A549 (cell line): ENCODE measurements at places on chromosomes 2 and 18.

- DNase-seq = no peak
These were observed 24.5 kb downstream of the DARS1 start for GRCh38 chr2:135960656-135961551.

GRCh38 chr18:77344786-77345500 lies 95.3 kb downstream of the GALR1 start:
- no peak for DNase-seq

GRCh38 chr2:219056896-219057708 lies 3.6 kb downstream of the IHH start:
- no peak for DNase-seq

- DNase-seq = no peak
These were observed 552.4 kb upstream of the TNP1 start for GRCh38 chr2:217412277-217412676.

GRCh38 chr2:238431-238830 lies 25.4 kb downstream of the SH3YL1 start:
- DNase-seq = no peak

GRCh38 chr2:218796691-218797090 lies 14.7 kb downstream of the CYP27A1 start:
- DNase-seq = no peak

GRCh38 chr2:199916980-199917379 lies 5.9 kb downstream of the C2orf69 start:
- DNase-seq = no peak

GRCh38 chr2:66435549-66435875 lies 587 bp downstream of the MEIS1 start:
- no peak for DNase-seq

- DNase-seq = no peak
These were observed 320.8 kb downstream of the AFF3 start for GRCh38 chr2:99821572-99821971.

DNA sequence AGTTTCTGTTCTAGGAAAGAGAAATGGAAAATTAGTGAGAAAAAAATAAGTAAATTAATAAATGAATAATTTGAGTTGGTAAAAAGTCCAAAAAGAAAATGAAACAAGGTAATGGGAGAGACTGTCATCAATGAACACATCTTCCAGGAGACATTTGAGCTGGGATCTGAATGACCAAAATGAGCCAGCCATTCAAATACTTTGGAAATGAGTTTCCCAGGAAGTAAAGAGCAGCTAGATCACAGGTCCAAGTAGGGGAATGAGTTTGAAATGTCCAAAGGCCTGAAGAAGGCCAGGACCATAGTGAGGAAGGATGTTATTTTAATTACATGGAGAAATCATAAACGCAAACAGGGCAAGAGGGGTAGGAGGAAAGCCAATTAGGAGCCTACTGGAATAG lies 6.6 kb upstream of the DNAH7 start:
- DNase-seq = no peak

DNA sequence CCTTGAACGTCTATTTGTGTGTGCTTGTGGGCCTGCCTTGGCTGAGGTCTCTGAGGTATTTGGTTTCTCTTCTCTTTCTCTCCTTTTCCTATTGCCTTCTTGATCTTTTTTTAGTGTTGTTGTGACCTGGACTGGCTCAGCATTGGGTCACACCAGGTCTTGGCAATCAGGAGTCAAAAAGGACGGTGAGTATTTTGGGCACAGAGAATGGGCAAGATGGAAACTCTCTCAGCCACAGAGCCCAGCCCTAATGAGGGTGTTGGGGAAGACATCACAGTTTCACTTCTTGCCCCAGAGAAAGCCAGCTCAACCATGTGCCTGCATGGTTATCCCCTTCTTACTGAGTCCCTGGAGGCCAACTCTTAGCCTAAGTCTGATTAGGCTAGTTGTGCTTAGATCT lies 13.7 kb upstream of the INO80C start:
- no peak for DNase-seq

DNA sequence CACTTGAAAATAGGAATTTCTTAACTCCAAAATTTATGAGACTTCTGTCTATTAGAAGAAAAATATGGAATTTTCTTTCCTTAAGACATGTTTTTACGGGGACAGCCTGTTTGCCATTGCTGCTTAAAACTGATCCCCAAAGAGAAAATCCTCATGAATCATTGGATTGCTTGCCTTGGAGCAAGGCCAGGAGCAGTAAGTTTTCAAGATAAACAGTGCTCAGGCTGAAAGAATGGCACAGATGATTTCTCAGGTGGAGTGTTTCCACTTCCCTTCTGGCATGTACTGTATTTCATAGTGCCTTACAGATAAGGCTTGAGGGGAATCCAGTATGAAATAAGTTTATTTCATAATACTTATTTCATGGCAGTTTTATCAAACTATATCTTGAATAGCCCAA lies 74.3 kb upstream of the MMADHC start:
- no peak for DNase-seq

GRCh38 chr2:236969767-236970655 lies 115.7 kb upstream of the COPS8 start:
- DNase-seq = no peak

DNA sequence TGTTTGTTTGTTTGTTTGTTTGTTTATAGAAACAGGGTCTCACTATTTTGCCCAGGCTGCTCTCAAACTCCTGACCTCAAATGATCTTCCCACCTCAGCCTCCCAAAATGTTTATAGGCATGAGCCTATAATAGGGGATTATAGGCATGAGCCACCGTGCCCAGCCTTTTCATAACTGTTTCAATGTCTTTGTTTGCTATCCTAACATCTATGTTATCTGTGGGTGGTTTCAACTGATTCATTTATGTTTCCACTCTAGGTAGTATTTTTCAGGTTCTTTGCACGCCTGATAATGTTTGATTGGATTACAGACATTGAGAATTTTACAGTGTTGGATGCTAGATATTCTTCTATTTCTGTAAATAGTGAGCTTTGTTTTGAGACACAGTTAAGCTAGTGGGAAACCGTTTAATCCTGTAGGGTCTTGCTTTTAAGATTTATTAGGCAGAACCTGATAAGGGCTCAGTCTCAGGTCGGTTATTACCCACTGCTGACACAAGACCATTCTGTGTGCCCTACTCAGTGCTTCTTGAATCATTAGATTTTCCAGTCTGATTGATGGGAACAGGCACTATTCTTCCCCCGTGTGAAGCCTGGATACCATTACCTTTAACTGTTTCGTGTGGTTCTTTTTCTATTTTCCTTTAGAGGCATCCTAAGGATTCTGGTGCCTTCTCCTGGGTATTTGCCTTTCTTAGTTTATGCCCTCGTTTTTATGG lies 76.5 kb upstream of the TMEM87B start:
- DNase-seq = no peak

DNA sequence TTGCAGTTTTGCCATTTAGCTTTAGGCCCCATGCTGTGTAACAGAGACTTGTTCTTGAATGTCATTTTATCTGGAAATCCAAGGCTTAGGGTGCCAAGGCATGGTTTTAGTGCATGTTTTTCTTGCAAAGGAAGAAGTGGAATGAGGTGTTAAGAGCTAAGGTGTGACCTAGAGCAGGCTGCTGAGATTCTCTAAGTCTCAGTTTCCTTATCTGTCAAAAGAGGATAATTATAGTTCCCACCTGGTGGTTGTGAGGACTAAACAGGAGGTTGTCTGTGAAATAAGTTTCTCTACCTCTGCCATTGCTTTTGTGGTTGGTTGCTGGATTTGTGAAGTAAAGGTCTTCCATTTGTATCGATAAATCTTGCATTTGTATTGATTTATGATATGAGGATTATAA lies 82.0 kb downstream of the TANC1 start:
- DNase-seq = no peak

GRCh38 chr2:139374296-139374850 lies 594.2 kb upstream of the NXPH2 start:
- DNase-seq = no peak

DNA sequence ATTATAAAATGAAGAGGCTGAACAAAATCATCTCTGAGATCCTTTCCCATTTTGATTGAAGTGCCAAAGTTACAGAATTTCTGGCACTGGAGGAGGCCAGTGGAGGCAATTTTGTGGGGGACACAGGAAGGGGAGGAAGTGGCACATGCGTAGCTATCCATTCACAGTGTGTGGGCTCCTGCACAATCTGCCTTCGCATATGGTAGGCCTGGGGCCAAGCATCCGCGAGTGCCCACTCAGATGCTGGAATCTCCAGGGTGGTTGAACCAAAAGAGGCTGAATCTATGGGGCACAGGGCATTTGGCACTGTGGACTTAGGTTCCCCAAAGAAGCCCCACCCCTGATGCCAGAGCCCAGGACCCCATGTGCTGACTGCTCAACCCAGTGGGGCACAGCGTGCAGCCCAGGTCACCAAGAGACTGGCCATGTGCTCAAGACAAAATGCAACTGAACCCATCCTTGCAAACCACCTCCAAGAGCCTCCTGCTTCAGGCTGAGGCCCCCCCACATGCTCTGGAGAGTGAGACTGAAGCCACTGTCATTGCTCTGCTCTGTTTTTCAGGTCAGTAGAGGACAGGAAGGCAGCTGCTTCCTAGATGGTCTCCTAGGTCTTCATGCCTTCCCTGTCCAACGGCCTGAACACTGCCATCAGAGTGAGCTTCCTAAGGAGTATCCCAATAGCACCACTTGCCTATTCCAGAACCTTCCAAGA lies 28.5 kb downstream of the ST8SIA5 start:
- DNase-seq = no peak

GRCh38 chr18:58896734-58897508 lies 32.2 kb downstream of the ZNF532 start:
- no peak for DNase-seq

GRCh38 chr2:151976945-151977353 lies 121.9 kb downstream of the CACNB4 start:
- DNase-seq = no peak

- no peak for DNase-seq
These were observed 67.1 kb downstream of the CCDC102B start for GRCh38 chr18:68865021-68865420.

DNA sequence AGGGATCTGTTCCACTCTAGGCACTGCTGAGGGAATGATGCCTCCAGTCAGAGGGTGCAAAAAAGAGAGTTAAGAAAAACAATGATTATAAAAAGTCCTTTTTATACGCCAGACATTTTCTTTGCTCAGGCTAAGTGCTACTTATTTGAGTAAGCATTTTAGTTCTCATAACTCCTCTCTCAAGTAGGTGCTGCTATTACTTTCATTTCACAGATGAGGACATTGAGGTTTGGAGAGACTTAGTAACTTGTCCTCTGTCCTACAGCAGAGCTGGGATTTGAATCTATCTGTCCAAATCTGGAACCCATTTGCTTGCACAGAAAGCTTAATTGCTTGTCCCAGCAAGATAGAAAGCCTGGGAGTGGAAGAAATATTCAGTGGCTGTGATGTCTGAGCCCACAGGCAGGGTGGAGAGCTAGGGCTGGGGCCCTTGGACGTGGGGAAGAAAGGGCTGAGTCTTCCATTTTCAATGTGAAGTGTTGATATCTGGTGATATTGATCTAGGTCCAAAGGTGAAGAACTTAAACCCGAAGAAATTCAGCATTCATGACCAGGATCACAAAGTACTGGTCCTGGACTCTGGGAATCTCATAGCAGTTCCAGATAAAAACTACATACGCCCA lies 5.8 kb downstream of the IL37 start:
- DNase-seq = no peak

DNA sequence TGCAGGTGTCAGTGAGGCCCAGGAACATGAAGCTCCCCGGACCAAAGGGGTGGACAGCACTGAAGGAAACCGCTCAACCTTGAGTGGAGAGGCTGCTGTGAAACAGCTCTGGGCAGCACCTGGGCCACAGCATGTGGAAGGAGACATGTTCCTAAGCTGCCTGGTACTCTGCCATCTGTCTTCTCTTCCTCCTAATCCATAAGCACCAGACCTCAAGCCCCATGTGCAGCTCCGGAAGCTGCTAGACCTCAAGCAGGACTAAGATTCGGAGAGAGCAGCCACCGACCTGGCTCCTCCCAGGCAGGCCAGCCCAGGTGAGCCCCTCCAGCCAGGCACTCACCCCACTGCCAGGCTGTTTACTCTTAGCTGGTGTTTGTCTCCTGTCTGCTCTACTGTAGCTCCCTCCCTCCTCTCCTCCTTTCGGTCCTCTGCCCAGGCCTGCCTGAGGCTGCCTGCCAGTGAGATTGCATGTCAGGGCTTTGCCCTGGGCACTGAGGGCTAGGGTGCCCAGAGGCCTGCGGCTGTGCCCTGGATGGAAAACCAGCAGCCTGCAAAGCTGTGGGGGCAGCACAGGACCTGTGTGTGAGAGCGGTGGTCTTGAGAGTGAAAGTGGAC lies 53.7 kb downstream of the BCL11A start:
- DNase-seq = no peak

- no peak for DNase-seq
These were observed 59.8 kb downstream of the MCFD2 start for GRCh38 chr2:46855805-46856204.

DNA sequence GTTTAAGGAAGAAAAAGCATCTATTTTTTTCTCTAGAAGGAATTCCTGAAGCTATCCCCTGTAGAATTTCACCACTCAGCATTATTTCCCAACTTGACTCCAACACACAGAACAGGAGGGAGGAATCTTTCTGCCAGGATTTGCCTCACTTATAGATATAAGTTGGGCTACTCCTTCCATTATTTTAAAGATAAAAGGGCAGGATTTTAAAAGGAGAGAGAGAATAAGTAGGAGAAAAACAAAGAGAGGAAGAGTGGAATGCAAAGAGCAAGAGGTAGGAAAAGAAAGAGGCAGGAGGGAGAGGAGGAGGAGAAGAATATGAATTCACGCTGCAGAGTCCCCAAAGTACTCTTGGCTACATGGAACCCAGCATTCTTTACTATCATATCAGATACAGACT lies 182.5 kb downstream of the TCF4 start:
- no peak for DNase-seq

- DNase-seq = no peak
These were observed 35.2 kb upstream of the EFEMP1 start for GRCh38 chr2:55958756-55959155.

- DNase-seq = no peak
These were observed 65.8 kb downstream of the NDUFA10 start for GRCh38 chr2:239959059-239959971.

DNA sequence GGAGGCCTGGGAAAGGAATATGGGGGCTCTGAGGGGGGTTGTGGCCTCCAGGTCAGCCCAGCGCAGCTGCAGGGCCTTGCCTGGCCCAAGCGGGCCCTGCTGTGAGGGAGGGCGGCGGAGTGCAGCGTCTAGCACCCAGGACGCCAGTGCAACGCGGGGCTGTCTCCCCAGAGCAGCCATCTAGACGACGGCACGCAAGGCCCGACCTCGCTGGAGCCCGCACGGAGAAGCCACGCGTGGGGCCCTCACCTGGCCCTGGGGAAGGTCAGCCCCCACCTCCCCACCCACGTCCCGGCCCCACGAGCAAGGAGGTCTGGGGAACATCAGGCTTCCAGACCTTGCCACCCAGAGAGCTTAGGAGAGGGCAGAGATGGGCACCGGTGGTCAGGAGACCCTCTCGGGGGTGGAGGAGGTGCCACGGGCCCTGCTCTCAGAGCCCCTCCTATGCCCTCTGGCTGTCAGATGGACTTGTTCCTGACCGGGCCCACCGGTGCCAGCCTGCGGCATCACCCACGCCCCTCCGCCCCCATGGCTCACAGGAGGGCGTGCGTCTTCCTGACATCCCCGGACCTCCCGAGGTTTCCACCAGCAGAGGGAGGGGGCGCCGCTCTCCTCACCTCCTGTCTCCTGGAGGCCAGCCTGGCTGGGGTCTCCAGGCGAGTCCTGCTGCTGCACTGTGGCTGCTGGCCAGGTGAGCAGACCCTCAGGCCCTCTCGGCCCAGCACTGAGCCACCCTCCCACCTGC lies 17.0 kb downstream of the GPR35 start:
- no peak for DNase-seq

- no peak for DNase-seq
These were observed 1.1 kb upstream of the MAB21L4 start for GRCh38 chr2:240896871-240897692.

- no peak for DNase-seq
These were observed 417.5 kb downstream of the NUP35 start for GRCh38 chr2:183541766-183542165.
